ENCODE measurements at places on chromosomes 2 and 18. TPM values are rescaled to one million over a fixed set of nuclear protein-coding genes. Genes with fewer than 3 reads are reported as not detected.

DNA sequence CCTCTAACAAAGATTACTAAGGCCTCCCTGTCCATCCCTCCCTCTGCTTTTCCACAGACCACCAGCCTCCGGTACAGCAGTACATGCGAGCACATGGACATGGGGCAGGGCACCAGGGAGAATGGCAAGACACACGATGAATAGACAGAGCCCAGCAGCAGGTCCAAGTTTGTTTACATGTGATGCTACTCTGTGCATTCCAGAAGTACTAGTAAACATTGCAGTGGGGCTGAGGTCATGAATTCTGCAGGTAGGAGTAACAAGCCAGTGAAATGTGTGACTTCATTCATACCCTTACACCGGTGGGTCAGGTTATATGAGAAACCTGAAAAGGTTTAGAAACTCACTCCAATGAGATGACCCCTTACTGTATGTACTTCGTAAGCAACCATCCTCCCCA, 205.7 kb downstream of the BCL11A start:
- DNase-seq: no peak

DNA sequence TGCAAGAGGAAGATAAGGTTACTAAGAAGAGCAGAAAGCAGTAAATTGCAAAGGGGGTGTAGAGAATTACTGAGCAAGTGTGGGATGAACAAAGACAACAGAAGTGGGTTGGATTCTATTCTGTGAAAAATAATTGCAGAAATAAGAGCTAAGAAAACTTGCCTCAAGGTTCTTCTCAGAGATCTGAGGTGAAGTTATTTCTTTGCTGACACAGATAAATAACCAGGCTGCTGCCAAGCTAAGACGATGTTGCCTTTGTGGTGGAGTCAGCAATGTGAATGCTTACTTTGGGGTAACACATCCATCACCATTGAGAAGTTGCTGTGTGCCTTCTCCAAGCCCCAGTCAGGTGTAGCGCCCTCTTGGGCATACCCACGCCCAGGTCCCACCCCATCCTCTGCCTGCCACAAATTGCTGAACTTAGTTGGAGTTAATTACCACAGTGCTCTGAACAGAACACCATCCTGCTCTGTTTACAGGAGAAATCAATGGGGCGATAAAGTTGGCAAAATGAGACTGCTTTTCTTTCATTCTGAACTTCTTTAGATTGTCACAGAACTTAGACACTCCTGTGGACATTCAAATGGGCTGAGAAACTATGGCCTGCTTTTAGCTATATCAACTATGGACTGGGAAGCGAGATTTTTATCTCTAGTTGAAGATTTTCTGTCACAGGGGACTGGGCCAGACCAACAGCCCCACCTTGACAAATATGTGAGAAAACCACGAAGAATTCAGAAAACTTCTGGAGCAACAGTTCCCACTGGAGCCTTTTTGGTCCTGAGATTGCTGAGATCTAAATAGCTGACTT, 283.6 kb downstream of the TMX3 start:
- no peak for DNase-seq

- DNase-seq: no peak
Measured at GRCh38 chr18:13537022-13537780, 189.2 kb downstream of the FAM210A start.

- DNase-seq: no peak
Measured at GRCh38 chr2:161101406-161101805, 58.8 kb upstream of the TANK start.

GRCh38 chr18:74876630-74877243, 279.1 kb downstream of the ZNF407 start:
- DNase-seq: no peak

DNA sequence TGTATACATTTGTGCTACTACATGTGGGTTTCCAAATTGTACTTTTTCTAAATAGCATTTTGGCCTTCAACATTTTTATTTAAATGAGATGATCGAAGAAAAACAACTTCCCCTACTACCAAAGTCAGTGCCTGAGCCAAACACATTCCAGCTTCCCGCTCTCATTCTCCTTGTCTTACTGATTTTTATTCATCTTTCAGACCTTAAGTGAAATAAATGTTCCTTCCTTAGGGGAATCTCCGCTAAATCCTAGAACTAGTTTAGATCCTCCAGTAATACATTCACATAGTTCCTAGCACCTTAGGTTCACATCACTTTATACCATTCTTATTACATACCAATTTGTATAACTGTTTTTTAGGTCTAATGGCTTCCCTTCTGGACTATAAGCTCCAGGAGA, 122.3 kb upstream of the COL3A1 start:
- no peak for DNase-seq

DNA sequence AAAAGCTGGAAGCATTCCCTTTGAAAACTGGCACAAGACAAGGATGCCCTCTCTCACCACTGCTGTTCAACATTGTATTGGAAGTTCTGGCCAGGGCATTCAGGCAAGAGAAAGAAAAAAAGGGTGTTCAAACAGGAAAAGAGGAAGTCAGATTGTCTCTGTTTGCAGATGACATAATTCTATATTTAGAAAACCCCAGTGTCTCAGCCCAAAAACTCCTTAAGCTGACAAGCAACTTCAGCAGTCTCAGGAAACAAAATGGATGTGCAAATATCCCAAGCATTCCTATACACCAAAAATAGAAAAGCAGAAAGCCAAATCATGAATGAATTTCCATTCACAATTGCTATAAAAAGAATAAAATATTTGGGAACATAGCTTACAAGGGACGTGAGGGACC, 11.1 kb downstream of the SLC8A1 start:
- no peak for DNase-seq

DNA sequence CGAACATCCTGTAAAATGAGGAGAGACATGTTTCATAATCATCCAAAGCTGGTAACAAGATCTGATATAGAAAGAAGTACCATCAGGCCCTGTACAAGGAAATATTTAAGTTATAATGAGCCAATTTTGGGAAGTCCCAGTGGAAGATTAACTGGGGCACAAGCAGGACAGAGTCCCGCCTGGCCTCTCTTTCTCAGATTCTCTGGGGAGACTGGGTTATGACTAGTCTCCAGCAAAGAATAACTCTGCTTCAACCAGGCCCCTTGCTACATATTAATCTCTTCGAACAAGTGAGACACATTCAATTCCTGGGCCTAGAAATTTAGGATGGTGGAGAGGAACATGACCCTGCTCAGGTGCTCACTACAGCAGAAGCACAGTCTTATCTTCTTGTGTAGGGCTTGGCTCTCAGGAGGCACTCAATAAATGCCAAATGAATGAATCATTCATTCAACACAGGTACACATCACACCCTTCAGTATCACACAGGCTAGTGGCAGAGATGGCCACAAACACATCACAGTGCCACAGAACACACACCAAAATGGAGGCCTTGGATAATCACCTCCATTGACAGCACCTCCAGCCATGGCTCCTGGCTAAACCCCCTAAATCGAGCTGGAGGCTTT, 46.4 kb upstream of the RNF152 start:
- DNase-seq: no peak

GRCh38 chr2:224938651-224939182, 103.6 kb downstream of the DOCK10 start:
- no peak for DNase-seq

- DNase-seq: no peak
Measured at GRCh38 chr2:109174214-109174613, 45.2 kb downstream of the SH3RF3 start.

GRCh38 chr2:64324746-64325410, 129.1 kb upstream of the LGALSL start:
- DNase-seq: no peak

GRCh38 chr18:26993568-26993967, 128.1 kb upstream of the AQP4 start:
- DNase-seq: no peak

DNA sequence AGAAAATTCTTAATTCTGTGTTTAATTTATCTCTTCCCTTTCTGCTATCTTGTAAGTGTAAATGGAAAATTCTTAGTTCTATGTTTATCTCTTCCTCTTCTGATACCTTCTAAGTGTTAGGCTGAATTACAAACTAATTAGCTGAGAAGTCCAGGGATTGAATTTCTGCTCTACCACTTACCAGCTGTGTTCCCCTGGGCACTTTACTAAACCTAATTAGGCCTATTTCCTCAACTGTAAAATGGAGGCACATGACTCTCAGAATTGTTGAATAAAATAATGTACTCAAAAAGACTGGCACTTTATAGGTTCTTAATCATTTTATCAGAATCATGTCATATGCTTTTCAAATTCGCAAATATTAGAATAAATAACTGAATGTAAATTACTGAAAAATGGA, 146.3 kb downstream of the MAP2 start:
- no peak for DNase-seq

DNA sequence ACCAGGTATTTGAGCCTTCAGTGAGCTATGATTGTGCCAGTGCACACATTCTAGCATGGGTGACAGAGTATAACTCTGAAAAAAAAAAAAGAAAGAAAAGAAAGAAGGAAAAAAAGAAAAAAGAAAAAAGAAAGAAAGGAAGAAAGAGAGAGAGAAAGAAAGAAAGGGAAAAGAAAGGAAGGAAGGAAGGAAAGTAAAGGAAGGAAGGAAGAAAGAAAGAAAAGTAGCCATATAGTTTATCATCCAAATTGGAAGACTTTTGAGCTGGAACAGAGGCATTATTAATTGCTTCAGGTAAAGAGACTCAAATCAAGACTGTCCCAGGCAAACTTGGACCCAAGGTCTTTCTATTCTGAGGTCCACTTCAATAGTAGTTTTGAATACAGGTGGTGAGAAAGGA, 32.9 kb upstream of the ZEB2 start:
- DNase-seq: no peak

- no peak for DNase-seq
Measured at GRCh38 chr2:219314804-219315468, 5.7 kb upstream of the PTPRN start.

GRCh38 chr2:44131177-44131576, 37.5 kb upstream of the PPM1B start:
- DNase-seq: no peak

- no peak for DNase-seq
Measured at GRCh38 chr2:201132518-201132917, 16.6 kb downstream of the CFLAR start.

DNA sequence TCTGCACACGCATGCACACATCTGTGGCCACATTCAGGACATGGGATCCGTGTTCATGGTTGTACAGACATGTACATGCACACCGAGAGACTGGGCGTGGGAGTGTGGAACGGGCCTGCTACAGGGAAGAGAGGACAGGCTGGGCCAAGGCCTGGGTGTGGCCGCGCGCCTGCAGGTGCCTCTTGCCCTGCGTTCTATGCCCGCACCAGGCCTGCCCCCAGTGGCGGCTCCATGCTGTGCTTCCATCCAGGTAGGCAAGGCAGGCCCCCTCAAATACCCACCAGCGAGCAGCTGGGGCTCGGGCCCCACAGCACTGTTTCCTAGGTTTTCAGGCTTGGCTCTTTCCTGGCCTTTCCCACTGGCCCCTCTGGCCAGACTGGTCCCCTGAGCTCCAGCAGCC, 15.5 kb upstream of the PTMA start:
- DNase-seq: no peak

GRCh38 chr2:238763471-238763995, 84.4 kb upstream of the TWIST2 start:
- no peak for DNase-seq

GRCh38 chr2:163191372-163191771, 352.8 kb upstream of the KCNH7 start:
- no peak for DNase-seq

GRCh38 chr2:100140582-100140981, 1.8 kb downstream of the AFF3 start:
- no peak for DNase-seq

GRCh38 chr2:226799976-226800940, 638 bp upstream of the IRS1 start:
- no peak for DNase-seq

DNA sequence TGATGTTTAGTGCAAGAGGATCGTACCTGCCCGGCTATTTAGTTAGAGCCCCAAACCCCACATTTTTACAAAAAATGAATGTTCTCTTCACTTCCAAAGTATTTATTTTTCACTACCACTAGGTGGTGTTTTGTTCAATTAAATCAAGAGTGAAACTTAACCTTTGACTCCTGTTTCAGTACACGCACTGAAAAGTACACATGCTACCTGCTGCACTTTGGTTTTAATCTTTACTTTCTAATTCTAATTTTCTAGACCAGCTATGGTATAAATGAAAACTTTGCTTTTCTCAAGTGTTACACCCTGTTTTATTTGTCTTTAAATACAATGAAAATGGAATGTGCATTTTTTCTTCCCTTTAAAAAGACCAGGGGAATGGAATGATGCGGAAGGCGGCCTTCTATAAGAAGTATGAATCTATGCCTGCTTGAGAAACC, 31.4 kb upstream of the CHN1 start:
- DNase-seq: peak; percentile 15

DNA sequence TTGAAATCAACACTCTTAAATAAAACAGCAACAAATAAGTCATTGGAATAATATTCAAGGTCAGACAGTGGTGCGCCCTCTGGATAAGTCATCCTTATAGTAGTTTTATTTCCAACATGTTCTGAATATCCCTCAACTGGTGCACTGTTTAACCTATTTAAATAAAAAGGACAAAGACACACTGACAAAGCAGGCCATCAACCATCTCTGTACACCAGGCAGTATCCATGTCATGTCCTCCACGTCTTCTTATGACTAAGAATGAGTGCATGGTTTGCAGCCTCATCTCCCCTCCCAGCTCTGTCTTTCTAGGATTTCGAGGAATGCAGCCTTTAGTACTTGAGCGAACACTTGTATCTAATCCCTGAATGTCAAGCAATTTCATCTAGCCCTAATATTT, 42.4 kb downstream of the ST3GAL5 start:
- DNase-seq: no peak

- DNase-seq: no peak
Measured at GRCh38 chr18:9081940-9082339, 20.6 kb upstream of the NDUFV2 start.

The PDE6D gene
- total RNA-seq: 31.4 TPM

The POMC gene
- not detected for total RNA-seq

The REG1B gene
- total RNA-seq: 2.0 TPM

The CKAP2L gene
- 27.0 TPM for total RNA-seq

The PSMA8 gene
- not detected for total RNA-seq

The TGFA gene
- 1.7 TPM for total RNA-seq

The ATF2 gene
- total RNA-seq: 61.8 TPM

The SDC1 gene
- 93.0 TPM for total RNA-seq

The CTNNA2 gene
- 0.54 TPM for total RNA-seq

The LBX2 gene
- total RNA-seq: 9.6 TPM

The STARD6 gene
- total RNA-seq: not detected

The TOGARAM2 gene
- 0.44 TPM for total RNA-seq

The IL1RL1 gene
- 0.15 TPM for total RNA-seq

The WDR12 gene
- 100 TPM for total RNA-seq
